ENCODE measurements at places on chromosomes 16 and 17. TPM values are rescaled to one million over a fixed set of nuclear protein-coding genes. Genes with fewer than 3 reads are reported as not detected.
A peak's percentile ranks its signal among the peaks of the same experiment; 100 is the strongest.

The CDH1 gene
- 0.09 TPM for polyA plus RNA-seq

DNA sequence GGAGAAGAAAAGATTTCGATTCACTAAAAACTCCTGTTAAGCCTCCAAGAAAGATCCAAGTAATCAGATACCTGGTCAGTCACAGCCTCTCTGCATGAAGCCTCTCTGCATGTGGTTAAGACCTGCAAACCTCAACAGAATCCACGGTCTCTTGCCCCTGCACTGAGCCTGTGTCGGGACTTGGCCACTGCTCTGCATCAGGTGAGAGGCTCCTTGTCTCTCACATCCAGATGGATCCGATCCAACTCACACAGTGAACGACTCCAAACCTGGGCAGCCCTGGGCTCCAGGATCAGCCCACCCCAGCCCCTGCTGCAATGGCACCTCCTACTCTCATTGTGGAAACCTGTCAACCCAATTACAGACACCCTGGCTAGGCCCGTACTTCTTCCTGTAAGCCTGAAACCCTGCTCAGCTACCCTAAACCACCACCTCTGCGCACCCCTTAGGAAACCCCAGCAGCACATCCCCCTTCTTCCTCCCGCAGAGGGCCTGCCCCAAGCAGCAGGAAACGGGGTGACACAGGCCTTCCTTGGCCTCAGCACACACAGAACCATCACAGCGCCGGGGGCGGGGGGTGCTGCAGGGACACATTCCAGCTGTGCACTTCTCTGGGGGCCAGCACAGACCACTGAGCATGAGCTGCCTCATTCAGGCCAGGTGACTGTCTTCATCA is 129.5 kb downstream of the ANKRD11 start:
- DNase-seq, result no peak

DNA sequence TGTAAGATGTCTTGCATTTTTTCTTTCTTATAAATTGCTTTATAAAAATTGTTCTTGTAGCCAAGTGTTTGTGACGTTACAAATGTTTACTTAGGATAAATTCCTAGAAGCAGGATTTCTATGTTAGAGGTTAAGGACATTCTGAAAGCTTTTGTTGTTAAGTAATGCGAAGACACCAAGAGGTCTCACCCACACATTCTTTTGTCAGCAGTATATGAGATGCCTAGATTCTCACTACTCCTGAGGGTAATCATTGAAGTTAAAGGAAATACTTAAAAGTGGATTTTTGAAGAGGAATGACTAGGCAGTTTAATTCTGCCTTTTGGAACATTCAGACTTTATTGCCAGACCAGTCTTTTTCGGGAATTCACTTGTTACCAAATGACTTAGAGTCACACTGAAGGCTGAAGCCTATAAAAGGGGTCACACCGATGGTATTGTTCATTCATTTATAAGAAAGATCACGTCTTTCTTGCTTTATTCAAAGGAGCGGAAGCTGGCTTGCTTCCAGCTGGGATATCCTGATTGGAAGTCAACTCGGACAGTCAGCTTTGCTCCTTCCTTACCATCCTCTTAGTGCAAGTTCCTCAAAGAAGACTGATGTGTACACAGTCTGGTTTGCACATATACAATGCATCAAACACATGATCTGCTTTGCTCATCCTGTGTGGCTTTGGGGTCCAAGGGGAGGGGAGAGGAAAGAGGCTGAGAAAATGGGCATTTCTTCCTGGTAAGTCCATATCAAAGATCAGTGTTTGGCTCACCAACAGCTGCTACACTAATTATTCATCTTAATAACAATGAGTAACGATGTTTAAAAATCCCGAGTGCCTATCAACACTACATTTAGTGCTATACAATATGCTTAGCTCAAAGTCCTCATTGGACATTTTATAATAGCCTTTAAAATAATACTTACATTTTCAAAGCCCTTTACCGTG is 160.0 kb downstream of the MAP2K6 start:
- no peak for DNase-seq

The MT4 gene
- polyA plus RNA-seq, result not detected

DNA sequence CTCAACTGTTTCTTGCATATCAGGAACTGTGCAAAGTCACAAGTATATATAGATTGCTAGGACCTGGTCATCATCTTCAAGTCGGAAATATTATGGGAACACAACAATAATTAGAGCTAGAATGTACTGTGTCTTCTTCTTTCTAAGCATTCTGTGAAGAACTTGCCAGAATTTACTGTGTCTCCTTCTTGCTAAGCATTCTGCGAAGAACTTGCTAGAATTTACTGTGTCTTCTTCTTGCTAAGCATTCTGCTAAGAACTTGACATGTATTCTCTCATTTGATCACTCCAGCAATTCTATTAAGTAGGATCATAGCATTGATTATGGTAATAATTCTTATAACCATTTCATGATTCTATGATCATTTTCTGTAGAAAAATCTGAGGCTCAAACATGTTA is 231.7 kb downstream of the FOXL1 start:
- no peak for DNase-seq

The ZSCAN10 gene
- polyA plus RNA-seq, result not detected

GRCh38 chr16:67562918-67563707 is 787 bp downstream of the CTCF start:
- peak; percentile 71 for DNase-seq

The ASPA gene
- 2.3 TPM for polyA plus RNA-seq

- no peak for DNase-seq
Measured at GRCh38 chr17:17080781-17081180, 38.5 kb downstream of the MPRIP start.

GRCh38 chr17:50501054-50501453 is 7.2 kb upstream of the MYCBPAP start:
- no peak for DNase-seq

GRCh38 chr16:11642765-11643116 is 25.5 kb upstream of the SNN start:
- no peak for DNase-seq

GRCh38 chr16:25031132-25031440 is 15.9 kb upstream of the ARHGAP17 start:
- no peak for DNase-seq

Data from psoas muscle (tissue), 8 donors.